ENCODE measurements at places on chromosomes 12 and 14.

GRCh38 chr12:108320507-108321293 lies 18.4 kb downstream of the CMKLR1 start:
- no peak for DNase-seq

GRCh38 chr12:91902860-91903683 lies 242.6 kb downstream of the BTG1 start:
- no peak for DNase-seq

DNA sequence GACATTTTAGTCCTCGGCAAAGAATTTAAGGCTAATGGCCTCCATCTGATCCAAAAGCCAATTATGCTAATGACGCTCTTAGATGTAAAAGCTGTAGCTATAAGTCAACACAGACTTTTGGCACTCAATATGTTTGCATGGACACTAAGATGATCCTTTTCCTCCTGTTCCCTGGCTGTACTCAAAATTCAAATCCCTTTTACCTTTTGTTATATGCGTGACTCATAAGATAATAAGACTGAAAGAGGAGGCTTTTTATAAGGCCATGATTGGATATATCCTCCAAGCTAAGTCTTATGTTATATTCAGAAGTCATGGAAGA lies 89.8 kb downstream of the PDZRN4 start:
- no peak for DNase-seq

- no peak for DNase-seq
Observed at GRCh38 chr14:42112108-42112507, 505.4 kb downstream of the LRFN5 start.

DNA sequence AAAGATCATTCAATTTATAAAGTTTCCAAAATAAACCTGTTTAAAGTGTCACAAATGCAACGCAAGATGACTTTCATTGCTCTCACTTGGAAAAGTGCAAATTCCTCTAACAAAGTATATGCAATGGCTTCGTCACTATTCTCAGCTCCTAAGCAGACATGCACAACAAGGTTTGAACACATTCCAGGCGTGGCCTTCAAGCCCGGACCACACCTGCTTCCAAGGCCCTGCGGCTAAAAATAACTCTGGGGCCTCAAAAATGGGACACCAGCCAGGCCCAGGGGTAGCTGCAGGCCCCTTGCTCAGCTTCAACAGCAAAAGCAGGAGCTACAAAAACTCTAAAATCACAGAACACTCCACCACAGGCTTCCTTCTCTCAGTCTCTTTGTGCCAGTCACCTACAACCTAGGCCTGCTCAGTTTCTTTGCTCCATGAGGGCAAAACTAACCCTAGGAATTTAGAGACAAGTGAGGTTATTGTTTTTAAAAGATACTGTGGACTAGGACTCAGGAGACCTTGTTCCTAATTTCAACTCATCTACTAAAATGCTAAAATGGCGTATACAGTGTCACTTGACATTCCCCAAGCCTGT lies 29.3 kb downstream of the DUSP16 start:
- no peak for DNase-seq

DNA sequence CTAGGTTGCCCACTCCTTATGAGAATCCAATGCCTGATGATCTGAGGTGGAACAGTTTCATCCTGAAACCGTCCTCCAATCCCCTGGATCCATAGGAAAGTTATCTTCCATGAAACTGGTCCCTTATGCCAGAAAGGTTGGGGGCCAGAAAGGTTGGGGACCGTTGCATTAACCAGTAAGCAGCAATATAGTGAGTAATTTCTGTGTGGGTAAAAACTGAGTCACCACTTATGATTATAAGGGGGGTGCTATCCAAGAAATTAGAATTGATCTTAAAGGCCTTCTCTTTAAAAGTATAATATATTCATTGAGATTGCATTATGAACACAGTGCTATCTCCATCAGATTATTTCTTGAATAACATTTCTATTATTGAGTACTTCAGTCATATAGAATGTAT lies 97.2 kb downstream of the PCNX1 start:
- no peak for DNase-seq

GRCh38 chr12:58368001-58368400 lies 426.6 kb downstream of the ATP23 start:
- DNase-seq: no peak

- DNase-seq: no peak
Observed at GRCh38 chr14:80521456-80521855, 310.2 kb upstream of the DIO2 start.

DNA sequence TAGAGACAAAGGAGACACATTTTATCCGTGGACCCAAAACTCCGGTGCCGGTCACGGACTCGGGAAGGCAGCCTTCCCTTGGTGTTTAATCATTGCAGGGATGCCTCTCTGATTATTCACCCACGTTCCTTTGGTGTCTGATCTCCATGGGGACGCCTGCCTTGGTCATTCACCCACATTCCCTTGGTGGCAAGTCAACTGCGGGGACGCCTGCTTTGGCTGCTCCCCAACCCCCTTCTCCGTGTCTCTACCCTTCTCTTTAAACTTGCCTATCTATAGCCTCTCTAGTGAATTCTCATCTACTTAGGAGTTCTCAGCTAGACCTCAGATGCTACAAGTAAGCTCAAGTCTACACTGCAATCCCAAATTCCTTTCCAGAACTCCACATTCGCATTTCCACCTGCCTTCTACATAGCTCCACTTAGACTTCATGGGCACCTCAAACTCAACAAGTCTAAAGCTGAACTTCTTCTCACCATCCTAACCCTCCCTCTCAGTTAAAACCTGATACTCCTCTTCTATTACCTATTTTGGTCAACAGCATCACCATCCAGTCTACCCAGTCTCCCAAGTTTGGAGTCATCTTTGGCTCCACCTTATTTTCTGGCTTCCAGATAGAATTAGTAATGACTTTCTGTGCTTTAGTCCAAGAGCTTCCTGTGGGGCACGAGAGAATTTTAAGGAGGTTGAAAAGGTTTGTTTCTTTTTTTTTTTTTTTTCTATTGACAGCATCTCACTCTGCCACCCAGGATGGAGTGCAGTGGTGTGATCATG lies 14.4 kb downstream of the SPTLC2 start:
- no peak for DNase-seq

DNA sequence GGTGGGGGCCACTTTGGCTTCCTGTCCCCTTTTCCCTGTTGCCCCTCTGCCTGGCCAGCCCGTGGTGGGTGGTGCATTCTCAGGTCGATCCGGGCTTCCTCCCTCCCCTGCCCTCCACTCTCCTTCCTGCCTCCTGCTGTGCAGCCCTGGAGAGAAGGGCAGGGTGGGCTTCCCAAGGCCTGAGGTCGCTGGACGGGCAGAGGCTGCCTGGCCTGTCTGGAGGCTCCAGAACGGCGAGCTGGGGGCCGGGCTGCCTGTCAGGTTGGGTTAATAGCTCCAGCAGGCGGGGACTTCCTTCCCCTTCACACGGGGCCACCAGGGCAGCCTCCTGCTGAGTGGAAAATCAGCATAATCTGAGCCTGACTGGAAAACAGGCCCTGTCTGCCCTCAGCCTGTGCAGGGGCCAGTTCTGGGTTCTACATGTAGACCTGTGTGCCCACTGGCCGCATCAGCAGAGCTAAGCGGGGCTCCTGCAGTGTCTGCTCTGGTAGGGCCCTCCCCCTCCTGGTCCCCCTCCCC lies 11.3 kb downstream of the KIF26A start:
- peak; percentile 72 for DNase-seq

DNA sequence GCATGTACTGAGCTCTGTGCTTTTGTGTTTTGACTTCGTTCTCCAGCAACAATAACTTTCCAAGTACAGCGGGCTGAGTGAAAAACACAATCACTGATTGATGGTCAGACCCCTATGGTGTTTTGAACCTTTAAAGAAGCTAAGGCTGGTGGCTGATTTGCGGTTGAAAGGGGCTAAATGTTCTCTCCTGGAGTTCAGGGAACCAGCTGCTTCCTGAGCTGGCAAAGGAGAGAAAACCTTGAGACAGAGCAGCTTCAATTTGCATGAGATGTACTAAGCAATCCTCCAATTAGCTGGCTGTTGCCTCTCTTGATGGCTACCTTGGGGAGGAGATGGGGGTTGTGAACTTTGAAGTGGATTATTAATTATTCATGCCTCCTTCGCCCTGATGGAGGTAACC lies 546.7 kb upstream of the SEL1L start:
- DNase-seq: no peak

DNA sequence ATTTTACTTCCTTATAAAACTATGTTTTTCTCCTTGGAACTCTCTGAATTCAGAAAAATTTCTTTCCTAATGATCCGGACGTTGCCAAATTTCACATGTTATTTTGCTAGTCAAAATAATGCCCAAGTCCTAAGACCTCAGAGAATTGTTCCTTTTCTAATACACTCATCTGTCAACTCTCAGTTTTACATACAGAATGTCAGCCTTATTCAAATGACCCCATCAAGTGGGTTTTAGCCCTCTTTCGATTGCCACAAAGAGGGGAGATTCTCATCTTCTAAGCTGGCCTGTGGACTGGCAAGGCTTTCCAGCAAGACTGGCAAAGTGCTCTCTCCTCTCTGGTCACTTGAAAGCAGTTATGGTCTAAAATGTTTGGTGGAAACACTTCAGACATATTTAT lies 99.3 kb upstream of the GPHB5 start:
- DNase-seq: no peak
